ENCODE measurements at places on chromosomes 7 and 10.

- no peak for DNase-seq
Measured at GRCh38 chr10:101228153-101228965, 904 bp downstream of the LBX1 start.

- DNase-seq, result no peak
Measured at GRCh38 chr7:98387544-98388226, 13.2 kb downstream of the BAIAP2L1 start.

- DNase-seq, result no peak
Measured at GRCh38 chr10:87519582-87519981, 14.9 kb downstream of the MINPP1 start.

DNA sequence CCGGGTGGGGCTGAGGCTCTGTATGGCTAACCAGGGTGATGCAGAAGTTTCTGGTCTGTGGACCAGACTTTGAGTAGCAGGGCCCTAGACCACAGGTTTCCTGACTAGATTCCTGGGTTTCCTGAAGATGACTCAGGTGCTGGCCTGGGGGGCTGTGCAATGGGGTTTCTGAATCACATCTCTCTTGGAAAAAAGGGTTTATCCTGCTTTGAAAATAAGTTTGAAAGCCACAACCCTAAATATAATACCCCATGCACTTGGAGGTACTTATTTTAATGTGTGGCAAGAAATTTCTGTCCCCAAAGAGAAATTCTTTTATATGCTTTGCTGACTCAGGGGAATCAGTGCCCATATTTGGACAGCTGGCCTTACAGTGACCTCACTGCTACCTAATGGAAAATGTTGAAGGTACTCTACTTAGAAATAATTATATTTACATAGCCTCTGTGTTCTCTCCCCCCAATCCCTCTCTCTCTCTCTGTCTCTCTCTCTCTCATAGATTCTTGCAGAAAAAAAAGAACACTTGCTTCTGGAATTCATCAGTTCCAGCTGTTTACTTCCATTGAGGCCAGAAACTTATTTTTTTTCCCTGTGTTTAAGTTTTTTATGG is 184.4 kb upstream of the LYZL2 start:
- DNase-seq, result peak; percentile 43

DNA sequence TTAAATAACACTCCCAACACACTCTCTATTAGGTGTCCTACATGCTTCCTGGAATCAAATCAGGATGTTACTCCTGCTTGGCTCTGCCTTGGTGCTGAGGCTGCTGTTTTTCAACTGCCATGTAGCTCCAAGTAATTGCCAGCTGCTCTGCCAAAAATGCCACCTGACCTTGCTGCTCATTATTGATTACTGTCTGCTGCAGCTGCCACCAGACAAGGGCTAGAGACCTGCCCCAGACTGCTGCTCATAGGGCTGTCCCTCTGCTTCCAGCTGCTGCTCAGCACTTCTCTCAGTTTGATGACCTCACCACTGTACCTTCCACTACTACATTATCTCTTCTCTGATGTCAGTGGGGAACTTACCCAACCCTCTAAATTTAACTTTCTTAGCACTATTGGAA is 102.5 kb downstream of the PCLO start:
- DNase-seq, result no peak

DNA sequence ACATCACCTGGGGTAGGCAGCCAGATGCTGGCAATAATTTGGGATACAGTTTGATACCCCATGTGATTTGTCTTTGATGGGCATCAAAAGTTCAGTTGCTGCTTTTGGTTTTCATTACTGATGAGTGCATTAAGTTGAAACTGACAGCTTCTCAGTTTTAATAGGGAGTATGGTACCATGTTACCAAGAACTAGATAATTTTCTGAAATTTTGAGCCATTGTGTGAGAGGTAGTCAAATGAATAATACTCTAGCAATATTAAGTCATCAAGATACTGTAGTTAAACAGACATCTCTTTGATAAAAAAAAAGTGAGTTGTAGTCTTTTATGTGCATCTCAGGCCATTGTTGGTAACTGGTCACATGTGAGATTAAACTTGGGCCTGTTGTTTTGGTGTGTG is 71.5 kb downstream of the ST7 start:
- no peak for DNase-seq

DNA sequence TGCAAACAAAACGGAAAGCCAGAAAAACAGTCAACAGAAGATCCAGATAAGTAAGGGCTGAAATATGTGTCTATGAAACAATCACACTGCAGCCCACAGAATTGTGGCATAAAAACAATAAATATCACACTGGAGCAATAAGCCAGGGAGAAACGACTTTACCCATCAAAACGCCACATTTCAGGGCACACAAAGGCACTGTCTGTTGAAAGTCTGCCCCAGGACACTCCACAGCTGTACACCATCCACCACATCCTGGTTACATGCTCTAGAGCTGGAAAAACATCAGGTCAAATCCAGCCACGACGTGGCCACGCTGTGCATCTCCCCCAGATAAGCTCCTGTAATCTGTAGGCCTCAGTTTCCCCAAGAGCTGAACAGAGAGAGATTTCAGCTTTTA is 88.7 kb downstream of the COBL start:
- DNase-seq, result no peak

DNA sequence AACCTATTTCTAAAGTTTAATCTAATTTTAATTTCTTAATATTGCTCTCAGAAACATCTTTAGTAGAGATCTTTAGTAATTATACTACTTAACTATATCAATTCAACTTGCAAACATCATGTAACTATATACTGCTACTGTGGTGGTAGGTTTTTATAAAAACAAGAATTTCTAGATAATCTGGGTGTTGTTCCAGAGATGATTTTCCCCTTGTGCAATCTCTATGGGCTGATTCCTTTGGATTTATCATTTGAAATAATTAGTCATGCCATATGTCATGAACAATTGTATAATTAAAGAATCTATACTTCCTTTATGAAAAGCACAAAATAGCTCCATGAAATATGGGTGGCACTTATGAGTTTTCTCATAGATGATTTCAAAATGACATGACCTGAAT is 23.9 kb upstream of the CDK13 start:
- no peak for DNase-seq

DNA sequence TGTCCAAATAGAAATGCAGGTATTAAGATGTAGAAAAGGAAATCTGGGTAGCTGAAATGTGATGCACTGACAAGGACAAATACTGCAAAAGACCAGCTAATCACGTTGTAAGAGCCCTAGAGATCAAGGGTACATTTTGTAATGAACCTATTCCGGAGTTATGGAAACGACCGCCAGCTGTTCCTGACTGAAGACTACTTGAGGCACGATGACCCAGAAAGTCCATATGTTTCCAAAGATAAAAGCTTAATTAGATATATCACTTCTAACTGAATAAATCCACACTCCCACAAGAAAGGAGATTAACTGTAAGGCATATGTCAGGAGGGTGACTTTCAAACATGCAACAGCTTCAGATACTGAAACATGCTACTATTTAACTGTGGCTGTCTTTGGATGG is 253.5 kb downstream of the NSUN6 start:
- no peak for DNase-seq

DNA sequence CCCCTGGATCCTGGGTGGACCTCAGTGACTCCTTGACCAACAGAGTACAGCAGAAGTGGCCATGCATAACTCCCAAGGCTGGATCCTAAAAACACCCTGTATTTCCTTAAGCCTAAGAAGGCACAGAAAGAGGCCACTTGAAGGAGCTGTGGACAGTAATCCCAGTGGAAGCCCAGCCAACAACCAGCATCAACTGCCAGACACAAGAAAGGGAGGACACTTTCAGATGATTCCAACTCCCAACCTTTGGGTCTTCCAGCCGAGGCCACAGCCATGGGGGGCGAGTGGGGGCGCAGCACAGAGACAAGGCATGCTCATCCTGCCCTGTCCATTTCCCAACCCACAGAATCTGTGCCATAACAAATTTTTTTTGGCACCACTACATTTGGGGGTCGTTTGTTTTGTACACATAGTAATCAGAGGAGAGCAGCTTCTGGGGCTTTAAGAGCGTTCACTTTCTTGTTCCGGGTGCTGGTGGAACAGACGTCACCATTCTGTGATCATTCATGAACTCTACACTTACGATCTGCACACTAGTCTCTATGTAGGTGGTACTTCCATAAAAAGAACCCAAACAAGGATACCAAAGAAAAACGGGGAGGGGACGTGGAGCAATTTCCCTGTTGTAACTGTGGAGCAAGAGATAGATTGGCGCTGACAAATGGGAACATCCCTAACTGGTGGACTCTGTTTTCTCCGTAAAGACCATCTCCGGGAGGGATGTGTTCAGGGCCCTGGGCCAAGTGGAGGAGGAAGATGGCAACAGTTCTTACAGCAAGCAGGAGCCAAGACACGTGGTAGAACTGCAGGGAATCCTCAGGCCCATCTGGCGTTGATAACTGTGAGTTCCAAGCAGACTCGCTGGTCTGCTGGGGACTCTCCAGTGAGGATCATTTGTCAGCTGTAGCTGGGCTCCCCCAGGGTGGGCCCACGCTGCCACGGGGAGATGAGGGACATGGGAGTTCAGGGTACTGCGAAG is 6.0 kb upstream of the SLC29A3 start:
- DNase-seq, result no peak

GRCh38 chr7:46934198-46934825 is 647.6 kb downstream of the TNS3 start:
- no peak for DNase-seq

- DNase-seq, result no peak
Measured at GRCh38 chr7:16708980-16709379, 44.6 kb upstream of the TSPAN13 start.

DNA sequence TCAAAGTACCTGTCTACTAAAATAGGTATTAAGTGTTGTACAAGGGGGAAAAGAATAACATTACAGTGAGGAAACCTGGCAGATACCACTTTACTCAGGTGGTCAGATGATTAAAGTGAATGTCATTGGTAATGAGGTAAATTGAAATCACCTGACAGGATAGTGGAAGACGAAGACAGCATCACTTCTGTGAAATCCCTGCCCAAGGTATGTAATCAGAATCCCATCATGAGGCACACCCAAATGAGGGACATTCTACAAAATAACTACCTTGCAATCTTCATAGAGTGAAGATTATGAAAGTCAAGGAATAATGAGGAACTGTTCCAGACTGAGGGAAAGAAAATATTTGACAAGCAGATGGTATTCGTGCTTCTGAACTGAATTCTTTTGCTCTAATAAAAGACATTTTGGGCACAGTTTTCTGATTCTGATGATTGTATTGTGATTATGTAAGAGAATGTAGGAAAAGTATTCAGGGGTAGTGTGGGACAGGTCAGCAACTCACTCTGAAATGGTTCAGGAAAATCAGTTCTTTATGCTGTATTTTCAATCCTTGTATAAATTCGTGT is 33.3 kb upstream of the ARMS2 start:
- no peak for DNase-seq

- no peak for DNase-seq
Measured at GRCh38 chr7:45410893-45411292, 163.3 kb upstream of the ADCY1 start.

- DNase-seq, result no peak
Measured at GRCh38 chr7:114070246-114070645, 151.4 kb upstream of the PPP1R3A start.

- DNase-seq, result no peak
Measured at GRCh38 chr7:148478551-148478950, 112.0 kb upstream of the C7orf33 start.

DNA sequence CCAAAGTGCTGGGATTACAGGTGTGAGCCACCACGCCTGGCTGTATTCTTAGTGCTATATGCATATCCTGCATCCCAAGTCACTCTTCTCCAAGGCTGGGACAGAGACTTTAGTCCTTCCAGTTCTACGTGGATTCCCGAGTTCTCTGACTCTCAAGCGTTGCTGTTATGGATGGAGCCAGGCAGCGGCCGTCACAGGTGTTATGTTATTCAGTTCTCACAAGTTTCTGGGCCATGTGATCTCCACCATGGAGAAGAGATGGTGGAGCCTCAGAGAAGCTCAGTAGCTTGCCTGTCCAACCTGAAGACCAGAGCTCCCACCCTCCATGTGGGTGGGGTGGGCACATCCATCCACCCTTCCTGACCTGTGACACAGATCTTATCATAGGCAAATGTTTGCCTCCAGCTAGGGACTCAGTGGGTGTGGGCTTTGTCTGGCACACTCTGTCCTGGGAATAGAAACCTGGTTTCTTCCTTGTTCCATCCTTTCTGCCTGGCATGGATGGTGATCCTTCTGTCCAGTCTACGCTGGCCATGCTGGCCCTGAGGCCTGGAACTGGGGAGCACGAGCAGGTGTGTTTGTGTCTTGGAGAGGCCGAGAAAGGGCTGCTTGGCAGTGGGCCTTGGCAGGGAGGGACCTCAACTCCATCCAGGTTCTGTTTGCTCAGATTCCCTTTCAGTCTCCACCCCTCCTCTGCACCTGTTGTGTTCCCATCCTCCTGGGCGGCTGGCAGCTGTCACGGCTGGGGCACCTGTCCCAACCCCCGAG is 55.3 kb downstream of the NEURL1 start:
- DNase-seq, result no peak

DNA sequence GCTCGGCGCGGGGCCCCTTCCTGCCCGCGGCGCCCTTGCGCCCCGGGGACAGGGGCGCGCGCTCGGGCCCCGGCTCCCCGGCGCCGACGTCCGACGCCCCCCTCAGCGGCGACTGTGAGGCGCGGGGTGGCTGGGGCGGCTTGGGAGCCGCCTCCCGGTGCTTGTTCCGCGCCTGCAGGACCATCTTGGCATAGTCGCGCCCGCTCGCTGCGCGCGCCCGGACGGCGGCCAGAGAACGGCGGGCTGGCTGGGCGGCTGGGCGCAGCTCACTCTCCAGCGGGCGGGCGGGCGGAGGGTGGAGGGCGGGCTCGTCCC is at the start of gene DPY19L1:
Gene DPY19L1, minus strand, starts transcription at position 275 of the 315 bp plus-strand sequence. Its CDS starts 91 bp downstream, at position 184.
- no peak for DNase-seq

GRCh38 chr10:71090801-71091200 is 121.6 kb upstream of the UNC5B start:
- DNase-seq, result no peak

- no peak for DNase-seq
Measured at GRCh38 chr10:1134156-1134555, 78.0 kb downstream of the WDR37 start.

DNA sequence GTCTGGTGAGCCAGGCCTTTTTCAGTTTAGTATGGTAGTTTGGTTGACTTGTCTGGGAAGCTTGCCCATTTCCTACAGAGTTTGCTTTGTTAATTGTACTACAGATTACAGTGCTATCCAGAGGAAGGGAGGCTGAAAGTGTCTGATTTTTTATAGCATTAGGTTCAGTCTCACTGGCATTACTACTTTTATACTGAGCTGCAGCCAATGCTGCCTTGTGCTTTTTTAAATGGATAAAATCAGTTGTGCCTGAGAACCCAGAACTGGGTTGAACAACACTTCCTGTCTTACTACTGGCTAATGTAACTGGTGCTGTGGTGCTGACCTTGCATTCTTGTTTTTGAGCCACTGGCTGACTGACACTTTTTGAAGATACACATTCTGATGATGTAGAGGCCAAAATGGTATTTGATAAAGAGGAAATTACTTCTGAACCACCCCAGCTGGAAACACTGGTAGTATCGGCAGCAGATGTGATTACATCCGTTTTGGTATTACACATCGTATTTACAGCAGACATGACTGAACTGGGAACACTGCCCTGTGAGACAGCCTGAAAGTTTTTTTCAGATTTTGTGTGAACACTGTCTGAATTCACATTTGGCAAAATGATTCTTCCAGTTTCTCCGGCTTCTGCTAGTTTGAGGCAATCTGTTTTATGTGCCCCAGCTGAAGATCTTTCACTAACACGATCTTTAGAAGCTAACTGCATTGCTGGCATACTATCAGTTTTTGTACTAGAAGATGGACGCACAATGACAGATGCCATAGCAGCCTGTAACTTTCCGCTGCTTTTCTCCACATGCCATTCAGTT is 74.1 kb downstream of the NRBF2 start:
- DNase-seq, result peak; percentile 28

- peak; percentile 34 for DNase-seq
Measured at GRCh38 chr7:30595436-30596013, 847 bp downstream of the GARS1 start.

All from Kasumi-1 (cell line).